ENCODE measurements at places on chromosomes 4 and X. TPM values are rescaled to one million over a fixed set of nuclear protein-coding genes. Genes with fewer than 3 reads are reported as not detected.

DNA sequence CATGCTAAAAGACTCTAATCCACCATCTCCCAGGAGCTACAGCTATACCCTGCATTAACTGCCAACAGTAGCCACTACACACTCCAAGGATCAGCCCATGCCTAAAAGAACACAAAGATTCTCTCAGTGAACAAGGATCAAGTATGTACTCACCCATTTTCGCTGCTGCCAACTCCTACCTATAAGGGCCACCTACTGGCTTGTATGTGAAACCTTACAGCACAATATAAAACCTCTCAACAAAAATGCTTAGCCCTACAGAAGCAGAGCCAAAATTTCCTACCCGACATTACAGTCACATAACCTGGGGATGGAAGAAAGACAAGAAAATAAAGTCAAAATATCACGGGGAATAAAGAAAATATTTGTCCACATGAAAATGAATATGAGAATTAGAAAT, 562.8 kb upstream of the POU3F4 start:
- no peak for DNase-seq

RAB40A gene
- total RNA-seq: 0.34 TPM

GRCh38 chr4:65561164-65561563, 109.1 kb downstream of the EPHA5 start:
- no peak for DNase-seq

FMR1NB gene
- total RNA-seq: not detected

GRCh38 chr4:79958466-79959264, 114.4 kb downstream of the ANTXR2 start:
- DNase-seq: no peak

DNA sequence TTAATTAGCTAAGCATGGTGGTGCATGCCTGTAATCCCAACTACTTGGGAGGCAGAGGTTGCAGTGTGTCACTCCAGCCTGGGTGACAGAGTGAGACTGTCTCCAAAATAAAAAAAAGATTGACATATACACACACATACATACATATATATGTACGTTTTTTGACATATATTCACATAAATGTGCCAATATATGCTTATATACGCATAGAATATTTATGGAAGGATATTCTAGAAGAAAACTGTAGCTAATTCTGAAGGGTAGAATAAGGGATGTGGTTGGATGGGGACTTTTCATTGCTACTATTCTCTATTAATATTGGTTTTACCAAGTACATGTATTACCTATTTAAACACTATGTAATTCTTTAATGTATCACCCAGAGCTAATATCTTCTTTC, 19.7 kb downstream of the ZGRF1 start:
- no peak for DNase-seq

- DNase-seq: no peak
Observed at GRCh38 chr4:179398414-179398813, 1956.2 kb upstream of the AGA start.

DNA sequence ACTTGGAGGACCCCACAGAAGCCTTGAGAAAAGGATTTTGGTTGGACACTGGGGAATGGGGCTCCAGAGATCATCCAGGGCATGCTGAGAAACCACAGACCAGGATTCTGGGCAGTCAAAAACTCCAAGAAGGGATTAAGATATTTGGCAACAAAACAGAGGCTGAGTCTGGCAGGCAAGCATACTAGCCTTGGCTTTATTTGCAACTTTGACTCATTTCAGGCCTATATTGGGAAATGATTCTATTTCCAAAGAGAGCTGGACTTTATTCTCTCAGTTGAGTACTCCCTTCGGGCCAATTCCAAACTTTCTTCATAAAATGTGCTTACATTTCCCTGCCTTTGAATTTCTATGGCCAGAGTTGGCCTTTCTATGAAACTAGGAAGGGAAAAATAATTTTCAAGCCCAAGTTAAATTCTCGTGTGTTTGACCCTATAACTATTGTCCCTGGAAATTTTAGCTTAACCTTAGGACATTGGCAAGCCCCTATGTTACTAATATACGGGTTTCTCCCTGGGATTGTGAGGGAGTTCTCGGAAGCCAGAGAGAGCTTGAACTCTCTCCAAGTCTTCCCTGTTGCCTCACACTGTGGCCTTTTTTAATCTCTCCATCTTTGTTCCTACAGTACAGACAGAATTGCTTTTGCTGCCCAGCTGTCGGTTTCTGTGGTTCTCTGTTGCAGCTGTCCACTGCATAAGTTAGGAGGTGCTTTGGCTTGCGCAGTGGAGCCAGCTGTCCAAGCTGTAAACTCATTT, 112.6 kb upstream of the FAM9A start:
- DNase-seq: no peak

DNA sequence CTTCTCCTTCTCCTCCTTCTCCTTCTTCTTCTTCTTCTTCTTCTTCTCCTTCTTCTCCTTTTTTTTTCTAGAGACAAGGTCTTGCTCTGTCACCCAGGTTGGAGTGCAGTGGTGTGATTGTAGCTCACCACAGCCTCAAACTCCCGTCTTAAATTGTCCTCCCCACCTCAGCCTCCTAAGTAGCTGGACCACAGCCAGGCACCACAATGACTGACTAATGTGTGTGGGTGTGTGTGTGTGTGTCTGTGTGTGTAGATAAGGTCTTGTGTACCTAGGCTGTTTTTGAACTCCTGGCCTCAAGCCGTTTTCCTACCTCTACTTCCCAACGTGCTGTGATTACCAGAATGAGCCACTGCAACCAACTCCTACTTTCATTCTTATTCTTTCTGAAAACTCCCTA, 390.9 kb downstream of the ADAM29 start:
- DNase-seq: no peak
